ENCODE measurements at places on chromosomes 2 and 18.

- DNase-seq, result no peak
Measured at GRCh38 chr2:122795763-122796162, 1040.3 kb downstream of the TSN start.

GRCh38 chr2:37318401-37318800, 6.2 kb downstream of the PRKD3 start:
- no peak for DNase-seq

GRCh38 chr2:54581326-54582039, 125.4 kb downstream of the SPTBN1 start:
- DNase-seq, result no peak

- no peak for DNase-seq
Measured at GRCh38 chr2:239819091-239819973, 205.8 kb downstream of the NDUFA10 start.

- DNase-seq, result no peak
Measured at GRCh38 chr2:164515030-164515429, 106.3 kb downstream of the GRB14 start.

- no peak for DNase-seq
Measured at GRCh38 chr2:171178993-171179392, 18.3 kb upstream of the TLK1 start.

GRCh38 chr2:74919827-74920226, 38.6 kb upstream of the POLE4 start:
- DNase-seq, result peak; percentile 40

GRCh38 chr2:110816404-110817365, 84.3 kb downstream of the ACOXL start:
- no peak for DNase-seq

GRCh38 chr18:8890957-8891464, 185.7 kb downstream of the MTCL1 start:
- no peak for DNase-seq

- no peak for DNase-seq
Measured at GRCh38 chr2:124662946-124663644, 638.0 kb downstream of the CNTNAP5 start.

DNA sequence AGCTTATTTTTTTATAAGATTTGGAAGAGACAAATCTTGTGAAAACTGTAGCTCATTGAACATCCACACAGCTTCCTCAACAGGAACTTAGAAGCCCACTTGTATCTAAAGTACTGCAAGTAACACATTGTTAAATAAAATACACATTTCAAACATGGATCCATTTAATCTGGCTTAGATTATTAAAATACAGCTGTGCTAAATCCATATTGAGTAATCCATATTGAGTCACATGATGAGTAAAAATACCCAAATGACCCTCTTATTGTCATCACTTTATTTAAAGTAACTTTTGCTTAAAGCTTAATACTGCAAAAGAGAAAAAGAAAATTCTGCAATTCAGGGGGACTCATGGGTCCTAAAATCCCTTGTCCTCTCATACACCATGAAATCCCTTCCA, 133.3 kb downstream of the OSR1 start:
- no peak for DNase-seq

GRCh38 chr2:149410701-149411484, 80.5 kb downstream of the LYPD6 start:
- no peak for DNase-seq

DNA sequence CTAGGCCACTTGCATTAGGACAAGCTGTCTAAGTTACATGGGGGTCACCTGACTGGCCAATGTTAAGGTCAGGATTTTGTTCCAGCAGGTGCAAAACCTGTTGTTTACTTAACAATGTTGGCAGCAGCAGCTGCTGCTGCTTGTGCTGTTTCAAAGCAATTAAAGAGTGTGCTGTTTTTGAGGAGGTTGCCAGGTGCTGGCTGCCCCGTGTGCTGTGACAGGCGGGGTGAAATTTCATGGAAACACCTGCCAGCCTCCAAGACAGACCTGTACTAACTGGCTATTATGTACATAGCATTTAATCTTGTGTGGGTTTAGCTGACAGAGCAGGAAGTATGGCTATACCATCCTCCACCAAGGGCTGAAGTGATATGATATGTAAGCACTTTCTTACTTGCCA, 224.9 kb downstream of the ASXL3 start:
- DNase-seq, result peak; percentile 98

DNA sequence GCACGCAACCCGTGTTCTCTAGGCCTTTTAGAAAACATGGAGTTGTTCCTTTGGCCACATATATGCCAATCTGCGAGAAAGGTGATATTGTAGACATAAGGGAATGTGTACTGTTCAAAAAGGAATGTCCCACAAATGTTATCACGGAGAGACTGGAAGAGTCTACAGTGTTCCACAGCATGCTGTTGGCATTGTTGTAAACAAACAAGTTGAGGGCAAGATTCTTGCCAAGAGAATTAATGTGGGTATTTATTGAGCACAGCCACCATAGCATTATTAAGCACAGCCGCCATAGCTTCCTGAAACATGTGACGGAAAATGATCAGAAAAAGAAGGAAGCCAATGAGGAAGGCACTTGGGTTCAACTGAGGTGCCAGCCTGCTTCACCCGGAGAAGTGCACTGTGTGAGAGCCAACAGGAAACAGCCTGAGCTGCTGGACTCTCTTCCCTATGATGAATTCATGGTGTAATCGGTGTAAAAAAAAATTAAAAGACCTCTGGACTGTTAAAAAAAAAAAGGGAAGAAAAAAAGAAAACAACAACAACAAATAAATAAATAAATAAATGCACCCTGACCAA, 29.0 kb upstream of the REL start:
- no peak for DNase-seq

DNA sequence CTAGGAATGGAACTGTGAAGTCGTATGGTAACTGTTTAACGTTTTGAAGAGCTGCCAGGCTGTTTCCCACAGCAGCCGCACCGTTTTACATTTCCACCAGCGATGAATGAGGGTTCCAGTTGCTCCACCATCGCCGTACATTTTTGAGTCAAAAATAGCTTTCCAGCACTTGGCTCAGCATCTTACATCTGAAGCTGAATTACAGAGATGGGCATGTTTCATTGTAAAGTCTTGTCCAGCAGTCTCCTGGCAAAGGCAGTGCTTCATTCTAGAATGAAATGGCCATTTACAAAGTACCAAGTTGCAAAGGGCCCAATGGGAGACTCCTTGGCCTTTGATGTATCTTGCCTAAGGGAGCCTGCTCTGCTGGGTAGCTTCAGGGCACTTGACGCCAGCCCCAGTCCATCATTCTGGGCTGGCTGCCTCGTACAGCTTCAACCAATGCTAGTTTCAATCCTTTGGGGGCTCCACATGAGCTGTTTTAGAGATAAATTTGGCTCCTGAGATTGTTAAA, 45.1 kb downstream of the ATIC start:
- DNase-seq, result no peak

DNA sequence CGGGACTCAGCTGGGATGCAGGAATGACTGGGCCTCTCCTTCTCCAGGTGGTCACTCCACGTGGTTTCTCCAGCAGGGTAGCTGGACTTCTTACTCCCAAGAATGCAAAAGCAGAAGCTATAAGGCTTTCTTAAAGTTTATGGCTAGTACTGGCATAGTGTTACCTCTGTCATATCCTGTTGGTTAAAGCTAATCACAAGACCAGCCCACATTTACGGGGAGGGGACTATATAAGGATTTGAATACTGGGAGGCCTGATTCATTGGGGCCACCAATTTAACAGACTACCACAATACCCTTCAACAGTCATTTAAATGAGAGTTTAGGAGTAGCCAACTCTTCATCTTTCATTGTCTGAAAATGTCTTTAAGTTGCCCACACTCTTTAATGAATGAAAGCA, 94.4 kb upstream of the TSPYL6 start:
- no peak for DNase-seq

GRCh38 chr2:232321817-232322559, 56.6 kb upstream of the ALPP start:
- no peak for DNase-seq

DNA sequence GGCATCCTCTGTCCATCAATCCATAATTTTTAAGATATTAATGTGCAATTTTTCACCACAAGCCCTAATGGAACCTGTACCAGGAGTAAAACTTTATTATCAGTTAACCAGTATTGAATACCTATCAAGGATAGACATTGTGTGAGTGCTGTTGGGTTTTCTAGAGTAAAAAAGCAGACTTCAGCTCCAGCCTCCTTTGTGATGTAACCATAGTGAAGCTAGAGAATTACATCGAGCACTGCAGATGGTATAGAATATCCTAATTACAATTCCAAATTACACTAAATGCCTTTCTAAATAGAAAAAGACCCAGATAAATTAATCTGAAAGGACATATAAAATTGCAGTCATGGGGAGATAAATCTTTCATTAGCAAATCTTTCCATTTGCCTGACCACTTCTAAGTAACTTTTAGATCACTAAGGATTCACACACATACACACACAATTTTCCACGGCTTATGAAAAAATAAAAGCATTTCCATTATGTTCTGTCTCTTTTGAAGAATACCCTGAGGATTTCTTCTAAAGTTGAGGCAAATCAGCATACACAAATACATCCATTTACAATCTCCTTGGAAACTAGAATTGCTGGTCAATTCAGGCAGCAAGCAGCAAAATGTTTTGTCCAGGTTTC, 117.1 kb upstream of the TANK start:
- DNase-seq, result no peak

- DNase-seq, result no peak
Measured at GRCh38 chr2:5730386-5730785, 38.2 kb downstream of the SOX11 start.

DNA sequence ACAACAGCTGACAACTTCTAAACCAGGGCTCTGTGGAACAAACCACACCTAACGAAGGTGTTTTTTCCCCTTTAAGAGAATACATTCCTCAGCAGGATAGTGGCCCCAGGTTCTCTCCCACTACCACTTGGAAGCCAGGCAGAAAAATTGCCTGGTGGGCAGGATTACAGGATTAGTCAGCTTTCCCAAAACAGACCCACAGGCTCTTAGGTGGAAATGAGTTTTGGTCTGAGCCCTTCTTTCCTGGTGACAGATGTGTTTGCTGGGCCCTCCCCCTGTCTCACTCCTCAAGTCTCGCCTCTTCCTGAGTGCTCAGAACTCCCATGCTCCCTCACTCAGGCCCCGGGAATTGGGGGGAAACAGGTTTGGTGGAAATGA, 139.4 kb upstream of the HAAO start:
- DNase-seq, result no peak

DNA sequence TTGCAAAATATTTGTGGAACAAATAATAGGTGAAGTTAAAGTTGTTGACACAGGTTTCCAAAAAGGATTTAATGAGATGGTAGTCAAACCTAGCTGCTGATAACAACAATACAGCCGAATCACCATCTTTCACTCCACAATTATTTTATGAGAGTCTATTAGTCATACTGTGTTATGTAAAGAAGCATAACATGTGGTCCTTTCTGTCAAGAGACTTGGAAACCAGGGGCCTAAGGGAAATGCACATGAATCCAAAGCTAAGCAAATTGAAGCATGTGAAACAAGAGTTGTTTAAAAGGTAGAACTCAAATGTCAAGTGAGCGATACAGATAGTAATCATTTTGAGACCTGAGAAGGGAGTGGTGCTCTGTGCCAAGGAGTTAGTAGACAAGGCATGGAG, 16.0 kb downstream of the CD28 start:
- peak; percentile 68 for DNase-seq

GRCh38 chr18:69874058-69874457, 73.6 kb downstream of the CD226 start:
- no peak for DNase-seq

GRCh38 chr2:174682007-174682577, 82.2 kb downstream of the CHRNA1 start:
- no peak for DNase-seq

GRCh38 chr2:178152033-178152432, 39.8 kb downstream of the RBM45 start:
- peak; percentile 19 for DNase-seq

- peak; percentile 30 for DNase-seq
Measured at GRCh38 chr2:143259368-143259958, 130.2 kb downstream of the ARHGAP15 start.

GRCh38 chr18:55317864-55318263, 270.1 kb downstream of the TCF4 start:
- DNase-seq, result peak; percentile 61

DNA sequence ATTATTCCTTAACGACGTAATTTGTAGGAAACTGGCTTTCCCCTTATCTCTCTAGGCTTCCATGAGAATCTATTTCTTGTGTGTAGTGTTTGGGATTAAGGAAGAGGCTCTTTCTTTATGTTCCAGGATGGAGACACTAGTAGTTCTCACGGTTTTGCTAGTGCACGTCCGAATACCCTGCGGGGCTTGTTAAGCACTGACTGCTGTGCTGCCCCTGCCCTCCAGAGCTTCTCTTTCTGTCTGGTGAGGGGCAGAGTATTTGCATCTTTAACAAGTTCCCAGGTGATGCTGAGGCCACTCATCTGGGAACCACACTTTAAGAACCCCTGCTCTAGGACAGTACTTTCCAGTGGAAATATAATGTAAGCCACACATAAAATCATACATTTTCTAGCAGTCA, 76.4 kb downstream of the SPATS2L start:
- no peak for DNase-seq

DNA sequence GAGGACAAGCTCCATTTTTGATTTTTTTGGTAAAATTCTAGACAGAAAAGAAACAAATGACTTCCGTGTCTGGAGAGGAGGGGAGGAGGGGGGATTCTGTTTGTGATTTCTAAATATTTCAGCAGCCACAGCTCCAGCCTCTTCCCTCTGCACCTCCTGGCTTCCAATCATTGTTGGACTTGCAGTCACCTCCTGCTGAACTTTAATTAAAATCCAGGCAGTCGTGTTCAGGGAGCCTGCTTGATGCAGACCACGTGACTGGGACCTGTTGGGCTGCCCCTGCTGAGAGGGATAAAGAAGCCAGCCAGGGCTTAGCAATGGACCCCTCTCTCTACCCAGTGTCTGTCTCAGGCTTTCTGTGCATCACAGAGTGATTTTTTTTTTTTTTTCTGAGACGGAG, 115.1 kb downstream of the SH3BP4 start:
- DNase-seq, result no peak

GRCh38 chr2:98149333-98149697, 62.3 kb downstream of the VWA3B start:
- DNase-seq, result peak; percentile 28
